ENCODE measurements at places on chromosomes 5 and 9.

GRCh38 chr9:85876628-85877027, 64.3 kb upstream of the NAA35 start:
- no peak for DNase-seq

DNA sequence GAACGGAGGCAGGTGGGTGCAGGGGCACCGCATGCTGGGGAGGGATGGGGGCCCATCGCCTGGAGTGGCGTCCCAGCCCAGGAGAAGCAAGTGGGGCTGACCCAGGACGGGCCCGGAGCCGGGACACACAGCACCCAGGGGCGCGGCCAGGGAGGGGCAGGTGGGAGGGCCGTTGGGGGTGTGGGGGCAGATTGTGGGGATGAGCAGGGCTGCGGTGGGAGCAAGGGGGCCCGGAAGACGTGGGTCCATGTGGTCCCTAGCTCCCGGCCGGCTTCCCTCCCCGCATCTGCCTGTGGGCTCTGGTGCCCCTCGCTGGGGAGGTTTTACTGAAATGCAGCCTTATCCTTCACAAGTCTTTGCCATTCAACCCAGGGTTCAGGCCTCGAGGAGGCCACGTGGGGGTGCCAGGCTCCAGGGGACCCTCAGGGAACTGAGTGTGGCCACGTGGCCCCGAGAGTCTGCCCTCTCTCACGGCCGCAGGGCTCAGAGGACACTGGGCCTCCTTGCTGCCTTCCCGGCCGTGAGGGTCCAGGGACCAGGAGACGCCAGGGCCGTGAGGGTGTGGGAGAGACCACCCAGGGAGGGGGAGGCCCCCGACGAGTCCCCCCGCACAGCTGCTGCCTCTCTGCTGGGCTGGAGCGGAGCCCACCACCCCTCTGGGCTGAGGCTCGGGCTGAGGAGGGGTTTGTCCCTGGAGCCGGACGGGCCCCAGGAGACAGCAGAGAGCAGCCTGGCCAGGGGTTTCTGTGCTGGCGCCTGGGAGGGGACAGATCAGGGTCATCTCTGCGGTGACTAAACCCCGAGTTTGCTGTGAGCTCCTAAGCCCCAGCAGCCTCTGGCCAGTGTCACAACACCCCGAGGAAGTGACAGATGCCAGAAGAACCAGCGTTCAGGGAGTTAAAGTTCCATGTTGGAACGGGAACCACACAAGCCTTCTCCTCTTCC, 35.2 kb downstream of the SLC9A3 start:
- DNase-seq: no peak

GRCh38 chr5:102638912-102639652, 116.0 kb upstream of the PAM start:
- no peak for DNase-seq

- DNase-seq: no peak
Measured at GRCh38 chr9:15086156-15086763, 176.0 kb upstream of the FREM1 start.

DNA sequence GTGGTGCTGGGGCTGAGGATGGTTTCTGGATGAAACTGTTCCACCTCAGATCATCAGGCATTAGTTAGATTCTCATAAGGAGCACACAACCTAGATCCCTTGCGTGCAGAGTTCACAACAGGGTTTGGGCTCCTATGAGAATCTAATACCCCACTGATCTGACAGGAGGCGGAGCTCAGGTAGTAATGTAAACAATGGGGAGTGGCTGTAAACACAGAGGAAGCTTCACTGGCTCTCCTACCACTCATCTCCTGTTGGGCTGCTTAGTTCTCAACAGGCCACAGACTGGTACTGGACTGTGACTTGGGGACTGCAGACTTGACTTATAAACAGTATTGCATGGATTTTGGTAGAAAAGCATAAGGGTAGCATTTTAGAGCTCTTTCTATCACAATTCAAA, 870.7 kb upstream of the CDH10 start:
- no peak for DNase-seq

DNA sequence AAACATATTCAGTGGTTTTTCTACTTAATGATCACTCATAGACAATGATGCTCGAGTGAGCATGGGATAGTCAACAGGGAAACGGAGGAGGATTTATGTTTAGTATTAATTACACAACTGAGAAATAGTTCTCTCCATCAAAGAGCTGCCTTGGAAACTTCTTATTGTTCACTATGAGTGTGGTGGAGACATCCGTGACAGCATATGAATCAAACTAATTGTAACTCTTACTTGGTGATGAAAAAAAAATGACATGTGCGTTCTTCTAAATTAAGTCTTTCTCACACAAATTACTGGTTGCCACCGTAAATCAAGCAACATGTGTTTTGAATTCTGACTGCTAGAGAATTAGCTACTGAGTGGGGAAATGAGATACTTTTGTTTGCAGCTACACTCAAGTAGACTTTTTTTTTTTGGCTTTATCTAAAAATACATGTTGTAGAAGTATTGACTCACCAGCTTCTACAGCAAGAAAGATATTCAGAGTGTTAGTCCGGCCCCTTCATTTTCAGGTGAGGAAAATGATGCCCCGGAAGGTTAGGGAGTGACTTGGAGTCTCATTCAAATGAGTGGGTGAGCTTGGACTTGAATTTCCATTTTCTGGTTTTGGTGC, 179.4 kb downstream of the CFAP90 start:
- DNase-seq: no peak

DNA sequence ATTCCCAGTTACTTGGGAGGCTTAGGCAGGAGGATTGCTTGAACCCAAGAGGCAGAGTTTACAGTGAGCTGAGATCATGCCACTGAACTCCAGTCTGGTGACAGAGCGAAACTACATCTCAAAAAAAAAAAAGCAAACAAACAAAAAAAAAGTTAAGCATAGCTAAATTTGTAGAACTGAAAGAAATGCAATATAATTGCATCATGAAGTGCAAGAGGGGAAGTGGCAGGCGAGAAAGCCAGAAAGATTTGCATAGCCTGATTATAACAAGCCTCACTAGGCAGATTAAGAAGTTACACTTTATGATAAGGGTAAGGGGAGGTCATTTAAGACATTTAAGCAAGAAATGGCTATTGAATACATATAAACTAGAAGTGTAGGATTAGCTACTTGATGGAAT, 187.1 kb downstream of the EDIL3 start:
- DNase-seq: peak; percentile 49

- DNase-seq: no peak
Measured at GRCh38 chr5:66884564-66885243, 288.5 kb downstream of the MAST4 start.

GRCh38 chr9:34047864-34048726, 592 bp downstream of the UBAP2 start:
- peak; percentile 59 for DNase-seq

DNA sequence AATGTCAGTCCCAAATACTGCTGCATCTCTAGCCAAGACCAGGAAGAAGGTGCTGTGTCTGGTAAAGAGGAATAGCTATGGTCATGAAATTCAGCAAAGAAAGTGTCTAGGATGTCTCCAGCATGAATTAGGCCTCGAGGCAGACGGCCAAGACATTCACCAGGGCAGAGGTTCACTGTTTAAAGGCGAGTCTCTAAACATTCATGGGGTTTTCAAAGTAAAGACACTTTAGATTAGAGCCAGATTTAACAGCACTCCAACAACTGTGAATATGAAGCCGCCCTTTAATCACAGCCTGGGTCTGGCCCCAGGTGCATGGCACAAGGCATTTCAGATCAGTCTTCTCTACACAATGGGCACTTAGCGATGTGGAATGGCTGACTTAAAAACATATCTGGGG, 95.0 kb downstream of the ANKH start:
- DNase-seq: no peak

- no peak for DNase-seq
Measured at GRCh38 chr9:23774266-23774665, 51.8 kb downstream of the ELAVL2 start.

- no peak for DNase-seq
Measured at GRCh38 chr9:104969116-104969515, 41.2 kb upstream of the ABCA1 start.

GRCh38 chr9:135244271-135245221, 157.1 kb downstream of the OLFM1 start:
- DNase-seq: no peak

DNA sequence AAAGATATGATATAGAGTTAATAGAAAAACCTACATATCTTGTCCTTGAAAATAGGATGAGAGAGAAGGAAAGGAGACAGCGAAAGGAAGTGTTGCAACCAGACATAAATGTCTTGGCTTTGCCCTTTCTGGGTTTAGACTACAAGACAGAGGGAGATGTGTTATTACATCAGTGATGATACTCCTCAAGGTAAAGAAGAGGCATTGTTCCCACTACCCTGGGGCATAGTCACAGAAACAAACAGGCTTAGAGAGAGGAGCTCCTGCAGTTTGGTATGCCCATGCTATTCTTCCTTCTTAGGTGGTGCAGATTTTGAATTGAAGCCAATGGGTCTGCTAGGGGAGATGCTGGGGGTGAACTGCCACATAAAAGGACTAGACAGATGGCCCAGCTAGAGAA, 166.8 kb upstream of the RFX3 start:
- DNase-seq: no peak

- peak; percentile 21 for DNase-seq
Measured at GRCh38 chr5:96133341-96134079, 171.9 kb upstream of the ELL2 start.

GRCh38 chr9:38416461-38416860, 7.8 kb downstream of the IGFBPL1 start:
- DNase-seq: no peak

- no peak for DNase-seq
Measured at GRCh38 chr5:73986729-73987128, 360.7 kb downstream of the ARHGEF28 start.

DNA sequence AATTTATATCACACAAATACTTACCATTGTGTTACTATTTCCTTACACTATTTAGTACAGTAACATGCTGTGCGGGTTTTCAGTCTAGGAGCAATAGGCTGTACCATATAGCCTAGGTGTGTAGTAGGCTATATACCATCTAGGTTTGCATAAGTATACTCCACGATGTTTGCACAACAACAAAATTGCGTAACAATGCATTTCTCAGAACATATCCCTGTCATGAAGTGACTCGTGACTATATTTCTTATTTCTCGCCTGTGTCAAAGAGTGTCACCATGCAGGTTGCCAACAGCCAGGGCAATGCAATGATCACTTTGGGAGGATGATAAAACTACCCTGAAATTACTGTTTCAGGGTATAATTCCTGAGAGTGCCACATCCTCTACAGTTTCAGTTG, 65.6 kb upstream of the CD180 start:
- DNase-seq: peak; percentile 59

GRCh38 chr9:133023117-133023890, 7.5 kb upstream of the GTF3C5 start:
- peak; percentile 57 for DNase-seq

DNA sequence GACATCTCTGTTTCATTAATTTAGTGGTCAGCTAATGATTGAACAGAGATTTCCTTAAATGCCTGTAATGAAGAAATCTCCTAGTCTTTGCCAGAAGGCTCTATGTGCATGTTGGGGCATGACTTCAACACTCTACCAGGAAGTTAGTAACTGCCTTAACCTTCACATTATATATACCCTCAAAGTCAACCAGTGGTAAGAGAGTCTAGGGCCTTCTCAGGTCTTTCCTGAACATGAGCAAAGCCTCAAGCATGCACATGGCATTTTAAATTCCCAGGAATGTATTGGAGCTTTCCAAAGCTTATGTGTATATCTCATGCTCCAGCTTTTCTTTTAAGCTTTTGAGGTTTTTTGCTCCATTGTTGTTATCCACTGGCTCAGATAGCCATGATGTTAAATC, 388.3 kb downstream of the ARRDC3 start:
- DNase-seq: no peak

- DNase-seq: peak; percentile 7
Measured at GRCh38 chr9:88889386-88889785, 101.9 kb upstream of the S1PR3 start.

- DNase-seq: no peak
Measured at GRCh38 chr5:38870595-38870994, 24.8 kb downstream of the OSMR start.

- DNase-seq: no peak
Measured at GRCh38 chr5:135662683-135663082, 83.9 kb upstream of the CXCL14 start.

DNA sequence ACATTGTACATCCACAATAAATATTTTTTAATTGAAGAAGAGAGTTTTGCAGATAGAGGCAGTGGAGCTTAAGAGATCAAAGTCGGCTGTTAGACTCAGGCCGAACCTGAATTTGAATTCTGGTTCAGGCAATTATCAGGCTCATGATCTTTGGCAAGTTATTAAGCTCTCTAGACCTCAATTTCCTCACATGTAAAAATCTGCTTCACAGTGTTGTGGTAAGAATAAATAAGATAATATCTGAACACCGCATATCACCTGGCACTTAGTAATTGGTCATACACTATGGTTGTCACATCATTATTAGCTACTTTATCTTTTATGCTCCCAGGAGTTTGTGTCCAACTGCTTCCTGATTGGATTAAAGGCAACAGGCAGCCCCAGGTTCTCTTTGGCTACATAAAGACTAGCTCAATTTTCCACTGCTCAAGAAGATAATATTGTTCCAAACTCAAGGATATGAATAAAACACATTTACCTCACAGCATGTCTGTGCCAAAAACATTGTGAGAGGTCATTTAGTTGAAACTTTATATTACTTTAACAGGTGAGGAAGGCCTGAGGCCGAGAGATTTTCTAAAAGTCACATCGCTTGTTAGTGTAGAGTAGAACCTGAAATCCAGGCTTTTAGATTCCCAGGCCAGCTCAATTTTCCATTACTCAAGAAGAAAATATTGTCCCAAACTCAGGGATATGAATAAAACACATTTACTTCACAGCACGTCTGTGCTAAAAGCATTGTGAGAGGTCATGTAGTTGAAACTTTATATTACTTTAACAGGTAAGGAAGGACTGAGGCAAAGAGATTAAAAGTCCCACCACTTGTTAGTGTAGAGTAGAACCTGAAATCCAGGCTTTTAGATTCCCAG, 289.2 kb upstream of the PTGER4 start:
- no peak for DNase-seq

GRCh38 chr5:145509336-145510136, 325.6 kb downstream of the PRELID2 start:
- DNase-seq: no peak

DNA sequence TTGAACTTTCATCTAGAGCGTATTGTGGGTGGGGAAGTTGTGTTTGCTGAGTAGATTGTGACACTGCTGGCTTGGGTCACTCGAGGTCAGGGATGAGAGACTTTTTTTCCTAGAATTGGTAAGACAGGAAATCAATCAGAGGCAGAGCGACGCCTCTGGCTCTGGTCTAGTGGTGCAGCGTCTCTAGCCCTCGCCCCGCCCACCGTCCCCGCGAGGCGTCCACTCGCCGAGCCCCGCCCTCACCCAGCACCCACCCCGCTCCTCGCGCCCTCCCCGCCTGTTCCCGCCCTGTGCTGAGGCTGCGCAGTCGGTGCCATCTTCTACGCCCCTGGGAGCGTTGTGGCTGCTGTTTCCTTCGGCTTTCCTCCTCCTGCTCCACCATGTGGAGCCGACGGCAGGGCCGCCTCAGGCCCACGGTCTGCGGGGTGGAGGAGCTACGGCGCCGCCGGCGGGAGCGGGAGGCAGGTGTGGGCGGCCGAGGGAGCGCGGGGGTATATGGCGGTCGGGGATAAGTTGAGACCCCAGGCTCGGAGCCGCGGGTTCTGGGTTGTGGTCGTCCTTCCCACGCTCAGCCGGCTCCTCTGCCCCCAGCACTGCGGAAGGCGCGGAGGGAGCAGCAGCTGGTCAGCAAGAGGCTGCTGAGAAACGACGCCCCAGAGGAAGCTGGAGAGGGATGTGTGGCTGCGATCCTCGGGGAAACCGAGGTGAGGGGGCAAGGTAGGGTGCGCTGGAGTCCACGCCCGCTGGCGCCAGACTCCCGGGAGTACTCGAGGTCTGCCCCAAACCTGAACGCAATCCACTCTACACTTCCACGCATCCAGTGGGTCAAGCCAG, at the start of gene TMCO6:
Gene TMCO6, plus strand, starts transcription at position 304 of the 834 bp plus-strand sequence. Its CDS starts 77 bp downstream, at position 381.
- peak; percentile 97 for DNase-seq
